ENCODE measurements at places on chromosomes 1 and 21. TPM values are rescaled to one million over a fixed set of nuclear protein-coding genes. Genes with fewer than 3 reads are reported as not detected.
A peak's percentile ranks its signal among the peaks of the same experiment; 100 is the strongest.

LPAR3 gene
- total RNA-seq: not detected

OR2L3 gene
- total RNA-seq: not detected

GRCh38 chr1:17011092-17011438 is 663 bp downstream of the ATP13A2 start:
- no peak for DNase-seq
- H3K4me1 ChIP-seq: peaks cover 18% of the 10 kb centered on the region
- peak overlapping the region; percentile 91 for H3K4me3 ChIP-seq
- no peaks in the 10 kb centered on the region for H3K27me3 ChIP-seq
- H3K27ac ChIP-seq: no peak overlapping the region

DNA sequence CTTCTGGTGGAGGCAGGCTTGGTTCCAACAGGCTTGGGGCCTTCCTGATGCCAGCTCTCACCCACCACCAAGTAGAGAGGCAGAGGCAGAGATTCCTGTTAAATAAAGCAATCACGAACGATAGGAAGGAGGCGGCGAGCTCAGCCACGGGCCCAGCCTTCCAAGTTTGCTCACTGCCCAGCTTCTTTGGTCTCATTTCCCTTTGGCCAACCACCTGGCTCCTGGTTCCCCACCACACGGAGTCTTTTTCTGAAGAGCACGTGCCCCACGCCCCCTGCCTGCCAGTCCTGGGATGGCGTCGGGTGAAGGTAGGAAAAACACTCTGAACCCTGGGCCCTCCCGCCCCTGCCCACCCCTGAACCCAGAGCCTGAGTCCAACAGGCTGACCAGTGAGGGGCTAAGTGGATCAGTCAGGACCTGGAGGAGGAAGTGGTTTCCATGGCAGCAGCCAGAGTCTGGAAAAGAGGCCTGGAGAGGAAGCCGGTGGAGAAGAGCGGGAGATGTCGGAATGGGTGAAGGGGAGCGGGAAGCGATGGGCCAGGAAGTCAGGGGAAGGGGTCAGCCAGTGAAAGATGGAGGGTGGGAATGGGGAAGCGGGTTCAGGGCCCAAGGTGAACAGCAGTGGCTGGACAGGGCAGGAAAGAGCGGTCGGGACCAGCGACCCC is 158.2 kb upstream of the KLHDC7A start:
- no peaks in the 10 kb centered on the region for H3K27me3 ChIP-seq
- no peaks in the 10 kb centered on the region for H3K36me3 ChIP-seq
- no peak overlapping the region for H3K27ac ChIP-seq
- peaks cover 22% of the 10 kb centered on the region for H3K4me1 ChIP-seq
- DNase-seq: peak; percentile 45

DNA sequence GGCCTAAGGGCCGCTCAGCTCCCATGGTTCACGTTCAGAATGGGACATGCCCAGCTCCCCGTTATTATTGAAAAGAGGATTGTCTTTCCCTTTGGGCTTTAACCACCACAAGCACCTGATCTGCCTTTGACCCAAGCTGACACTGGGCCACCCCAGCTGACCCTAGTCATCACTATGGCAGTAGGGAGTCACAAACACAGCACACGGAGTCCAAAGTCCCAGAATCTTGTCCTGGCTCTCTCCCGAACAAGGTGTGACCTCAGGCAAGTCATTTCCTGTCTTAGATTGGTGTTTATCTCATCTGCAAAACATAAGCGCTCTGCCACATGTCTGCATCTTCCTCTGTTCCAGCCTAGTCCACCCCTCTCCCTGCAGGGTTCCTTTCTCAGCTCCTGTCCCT is 31.5 kb downstream of the IGFN1 start:
- H3K4me1 ChIP-seq: no peaks in the 10 kb centered on the region
- no peak overlapping the region for H3K4me3 ChIP-seq
- no peak overlapping the region for H3K27ac ChIP-seq
- no peak for DNase-seq
- no peaks in the 10 kb centered on the region for H3K27me3 ChIP-seq
- H3K36me3 ChIP-seq: no peaks in the 10 kb centered on the region

DNA sequence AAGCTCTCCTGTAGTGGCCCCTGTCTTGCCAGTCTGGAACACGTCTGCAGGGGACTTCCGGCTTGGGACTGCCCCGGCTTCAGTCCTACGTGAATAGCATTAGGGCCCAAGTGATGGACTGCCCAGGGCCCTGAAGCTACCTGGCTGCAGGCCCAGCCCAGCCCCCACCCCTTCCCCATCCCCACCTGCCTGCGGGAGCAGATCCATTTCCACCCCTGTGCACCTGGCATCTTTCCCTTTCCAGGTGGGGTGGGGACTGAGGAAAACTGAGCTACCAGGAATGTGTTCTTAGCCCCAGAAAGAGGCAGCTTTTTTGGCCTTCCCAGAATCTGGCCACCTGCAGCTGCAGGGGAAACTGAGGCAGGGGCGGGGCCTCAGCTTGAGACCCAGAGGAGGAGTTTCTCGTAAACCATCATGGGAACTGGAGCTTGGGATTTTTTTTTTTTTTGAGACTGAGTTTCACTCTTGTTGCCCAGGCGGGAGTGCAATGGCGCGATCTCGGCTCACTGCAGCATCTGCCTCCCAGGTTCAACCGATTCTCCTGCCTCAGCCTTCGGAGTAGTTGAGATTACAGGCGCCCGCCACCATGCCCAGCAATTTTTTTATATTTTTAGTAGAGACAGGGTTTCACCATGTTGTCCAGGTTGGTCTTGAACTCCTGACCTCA is 3.2 kb downstream of the EDN2 start:
- no peaks in the 10 kb centered on the region for H3K36me3 ChIP-seq
- H3K4me3 ChIP-seq: no peak overlapping the region
- no peak for DNase-seq
- H3K4me1 ChIP-seq: peaks cover 50% of the 10 kb centered on the region
- H3K27ac ChIP-seq: no peak overlapping the region

GRCh38 chr21:33894736-33895288 is 20.8 kb downstream of the ATP5PO start:
- no peaks in the 10 kb centered on the region for H3K27me3 ChIP-seq
- H3K27ac ChIP-seq: no peak overlapping the region
- DNase-seq: peak; percentile 94
- no peaks in the 10 kb centered on the region for H3K36me3 ChIP-seq

- H3K27me3 ChIP-seq: no peaks in the 10 kb centered on the region
- H3K36me3 ChIP-seq: no peaks in the 10 kb centered on the region
- no peak overlapping the region for H3K27ac ChIP-seq
- no peak for DNase-seq
- no peak overlapping the region for H3K4me3 ChIP-seq
These were observed 18.0 kb upstream of the TMEM52 start for GRCh38 chr1:1937061-1937460.

All from A673 (cell line).